NCI-H446 (cell line): ENCODE measurements at places on chromosomes 5 and 9.

DNA sequence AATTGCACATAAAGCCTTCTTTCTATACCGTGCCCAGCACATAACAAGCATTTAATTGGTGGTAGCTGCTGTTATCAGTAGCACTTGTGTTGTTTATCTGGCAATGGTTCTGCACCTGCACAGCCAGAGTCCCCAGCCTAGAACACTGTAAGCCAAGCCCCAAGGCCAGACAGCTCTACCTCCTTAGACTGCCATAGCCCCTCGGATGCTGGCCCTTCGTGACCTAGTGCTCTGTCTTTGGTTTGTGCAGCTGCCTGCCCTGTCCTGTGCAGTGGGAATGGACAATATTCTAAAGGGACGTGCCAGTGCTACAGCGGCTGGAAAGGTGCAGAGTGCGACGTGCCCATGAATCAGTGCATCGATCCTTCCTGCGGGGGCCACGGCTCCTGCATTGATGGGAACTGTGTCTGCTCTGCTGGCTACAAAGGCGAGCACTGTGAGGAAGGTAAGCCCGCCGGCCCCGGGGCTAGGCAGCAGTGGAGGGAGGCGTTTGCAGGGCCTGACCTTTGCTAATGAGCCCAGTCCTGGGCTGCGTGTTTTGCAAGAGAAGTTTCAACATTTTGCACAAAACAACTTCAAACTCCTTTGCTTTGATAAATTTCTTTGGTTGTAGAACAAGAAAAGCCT lies 173.3 kb upstream of the WWC1 start:
- no peak for DNase-seq

DNA sequence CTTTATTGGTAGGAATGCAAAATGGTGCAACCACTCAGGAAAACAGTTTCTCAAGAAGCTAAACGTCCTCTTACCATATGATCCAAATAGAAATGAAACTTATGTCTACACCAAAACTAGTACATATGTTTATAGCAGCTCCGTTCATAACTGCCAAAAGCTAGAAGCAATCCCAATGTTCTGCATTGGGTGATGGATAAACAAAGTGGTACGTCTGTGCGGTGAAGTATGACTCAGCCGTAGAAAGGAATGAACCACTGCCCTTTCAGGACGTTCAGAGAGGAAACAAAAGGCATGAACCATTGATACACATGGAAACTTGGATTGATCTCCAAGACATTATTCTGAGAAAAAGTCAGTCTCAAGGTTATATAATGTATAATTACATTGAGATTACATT lies 27.6 kb downstream of the HNRNPH1 start:
- DNase-seq, result no peak

DNA sequence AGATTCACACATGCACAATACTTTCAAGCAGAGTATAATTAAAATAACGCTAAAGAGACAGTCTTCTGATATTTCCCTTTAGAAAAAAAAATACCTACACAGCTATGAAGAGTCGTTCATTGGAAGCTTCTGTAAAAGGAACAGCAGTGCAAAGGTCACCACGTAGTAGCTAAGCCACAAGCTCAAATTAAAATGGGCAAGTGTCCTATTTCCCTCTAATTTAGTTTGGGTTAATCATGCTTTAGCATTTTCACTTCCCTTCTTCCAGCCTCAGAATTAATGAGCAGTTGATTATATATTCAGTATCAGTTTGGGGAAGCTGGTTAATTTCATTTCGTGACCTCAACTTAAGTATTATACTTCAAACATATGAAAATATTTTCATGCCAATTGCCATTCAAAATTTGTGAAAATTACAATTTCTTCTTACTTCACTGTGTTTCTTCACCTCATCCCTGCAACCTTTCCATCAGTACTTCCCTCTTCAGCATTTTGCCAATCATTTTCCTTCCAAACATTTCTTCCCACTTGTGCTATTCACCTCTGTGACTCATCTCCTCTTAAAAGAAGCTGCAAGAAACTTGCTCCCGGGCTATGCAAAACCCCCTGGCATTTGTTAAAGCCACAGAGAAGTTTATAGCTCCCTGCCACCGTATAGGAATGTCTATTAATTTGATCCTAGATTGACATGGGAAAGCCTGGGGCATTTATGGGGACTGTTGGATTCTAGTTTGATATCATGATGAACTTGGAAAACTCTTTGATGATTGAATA lies 83.0 kb downstream of the DMRTA1 start:
- DNase-seq, result no peak

GRCh38 chr5:174314261-174314660 lies 268.8 kb downstream of the NSG2 start:
- DNase-seq, result no peak

DNA sequence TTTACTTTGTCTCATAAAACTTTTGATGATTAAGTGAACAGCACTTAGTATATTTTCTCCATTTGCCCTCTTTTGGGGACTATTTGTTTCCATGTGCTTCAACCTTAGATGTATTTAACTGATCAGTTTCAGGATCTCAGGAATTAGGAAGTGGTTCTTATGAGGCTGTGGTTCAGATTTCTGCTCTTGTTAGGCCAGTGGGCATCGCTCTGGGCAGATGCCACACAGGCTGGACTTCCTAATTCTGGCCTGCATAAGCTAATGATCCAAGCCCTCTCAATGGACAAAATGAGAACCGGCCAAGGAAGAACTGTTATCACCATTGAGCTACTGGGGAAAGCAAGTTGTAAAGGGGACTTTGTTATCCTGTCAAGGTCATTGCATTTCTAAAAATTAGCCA lies 6.9 kb downstream of the ARHGAP26 start:
- no peak for DNase-seq

DNA sequence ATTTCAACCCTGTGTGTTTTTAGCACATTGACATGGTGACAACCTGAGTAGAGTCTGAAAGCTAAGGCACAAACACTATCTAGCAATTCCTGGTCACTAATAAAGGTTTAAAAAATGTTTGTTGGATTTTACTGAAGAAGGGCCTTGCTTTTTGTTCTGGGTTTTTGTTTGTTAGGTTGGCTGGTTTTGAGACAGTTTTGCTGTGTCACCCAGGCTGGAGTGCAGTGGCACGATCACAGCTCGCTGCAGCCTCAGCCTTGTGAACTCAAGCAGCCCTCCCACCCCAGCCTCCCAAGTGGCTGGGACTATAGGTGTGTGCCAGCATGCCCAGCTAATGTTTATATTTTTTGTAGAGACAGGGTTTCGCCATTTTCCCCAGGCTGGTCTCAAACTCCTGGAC lies 39.0 kb downstream of the PRKACG start:
- DNase-seq, result no peak

DNA sequence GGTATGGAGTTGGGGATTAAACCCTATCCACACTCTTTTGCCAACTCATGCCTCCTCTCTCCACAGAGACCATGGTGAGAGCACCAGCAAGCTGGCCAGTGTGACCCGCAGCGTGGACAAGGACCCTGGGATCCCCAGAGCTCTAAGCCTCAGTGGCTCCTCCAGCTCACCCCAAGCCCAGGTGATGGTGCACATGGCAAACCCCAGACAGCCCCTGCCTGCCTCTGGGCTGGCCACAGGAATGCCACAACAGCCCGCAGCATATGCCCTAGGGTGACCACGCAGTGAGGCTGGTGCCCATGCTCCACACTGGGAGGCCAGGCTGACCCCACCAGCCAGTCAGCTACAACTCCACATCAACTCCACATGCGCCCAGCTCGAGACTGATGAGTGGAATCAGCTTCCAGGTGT lies 11.5 kb upstream of the CARD19 start:
- no peak for DNase-seq

- DNase-seq, result no peak
Observed at GRCh38 chr5:139125991-139126390, 72.2 kb downstream of the SIL1 start.

GRCh38 chr9:129570450-129571297 lies 50.2 kb downstream of the C9orf50 start:
- no peak for DNase-seq

DNA sequence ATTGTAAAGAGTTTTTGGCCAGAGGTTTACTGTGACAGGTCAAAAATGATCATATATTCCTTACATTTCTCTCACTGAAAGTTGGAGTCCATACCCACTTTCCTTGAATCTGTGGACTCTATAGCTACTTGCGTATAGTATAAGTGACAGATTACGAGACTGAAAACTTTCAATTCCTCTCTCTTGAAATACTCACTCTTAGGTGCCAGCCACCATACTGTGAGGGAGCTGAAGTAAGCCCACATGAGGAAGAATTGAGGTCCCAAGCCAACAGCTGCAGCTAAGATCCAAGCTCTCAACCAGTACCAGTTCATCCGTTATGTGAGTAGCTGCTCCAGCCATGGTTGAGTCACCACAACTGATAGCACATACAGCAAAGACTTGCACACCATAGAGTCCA lies 128.1 kb upstream of the FAM174A start:
- peak; percentile 76 for DNase-seq

- no peak for DNase-seq
Observed at GRCh38 chr5:95448789-95449188, 57.6 kb downstream of the FAM81B start.

DNA sequence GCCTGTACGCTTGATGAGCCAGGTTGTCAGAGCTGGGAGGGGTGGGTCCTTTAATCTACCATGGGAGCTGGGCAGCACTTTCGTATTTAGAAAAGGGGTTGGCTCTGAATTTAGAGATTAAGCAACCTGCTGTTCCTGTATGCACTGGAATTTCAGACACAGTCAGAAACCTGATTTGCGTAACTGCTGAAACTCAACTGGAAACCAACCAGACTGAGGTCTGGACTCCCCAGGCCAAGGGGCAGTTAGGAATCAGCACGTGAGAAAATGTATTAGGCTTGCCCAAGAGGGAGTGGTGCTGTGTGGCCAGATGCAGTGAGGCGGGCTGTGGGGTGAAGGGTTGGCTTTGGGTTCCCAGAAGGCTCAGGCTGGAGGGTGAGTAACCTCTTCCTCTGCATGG lies 235.0 kb downstream of the GOLPH3 start:
- no peak for DNase-seq
